ENCODE measurements at places on chromosomes 1 and 21.

DNA sequence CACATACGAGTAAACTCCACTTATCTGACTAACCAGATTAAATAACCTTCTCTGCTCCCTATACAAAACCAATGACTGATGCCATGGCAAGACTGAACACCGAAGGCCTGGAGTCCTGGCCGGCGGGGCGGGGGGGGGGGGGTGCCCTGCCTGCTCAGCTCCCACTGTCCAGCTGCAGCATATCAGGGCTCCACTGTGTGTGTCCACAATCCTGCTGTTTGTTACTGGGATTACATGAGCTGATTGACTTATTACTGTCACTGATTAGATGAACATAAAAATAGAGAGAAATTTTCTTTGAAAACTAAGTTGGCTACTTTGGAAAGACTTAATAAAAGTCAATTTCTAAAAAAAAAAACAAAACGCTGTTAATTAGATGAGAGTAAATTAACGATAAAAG, 24.9 kb downstream of the TMEM63A start:
- no peak for DNase-seq

GRCh38 chr1:200561856-200562214, 58.7 kb downstream of the KIF14 start:
- DNase-seq: no peak

DNA sequence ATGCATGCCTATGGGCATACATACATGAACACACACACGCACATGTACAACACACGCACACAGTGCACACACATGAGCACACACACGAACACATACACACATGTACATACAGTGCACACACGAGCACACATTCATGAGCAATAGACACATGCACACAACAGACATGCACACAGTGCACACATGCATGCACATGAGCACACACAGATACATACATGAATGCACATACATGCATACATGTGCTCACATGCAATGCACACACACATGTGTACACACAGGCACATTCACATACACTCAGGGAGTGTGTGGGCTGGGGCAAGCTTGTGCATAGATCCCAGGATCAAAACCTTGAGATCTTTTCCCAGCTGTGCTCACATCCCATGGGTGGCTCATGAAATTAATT, 18.9 kb downstream of the CRYAA start:
- no peak for DNase-seq

DNA sequence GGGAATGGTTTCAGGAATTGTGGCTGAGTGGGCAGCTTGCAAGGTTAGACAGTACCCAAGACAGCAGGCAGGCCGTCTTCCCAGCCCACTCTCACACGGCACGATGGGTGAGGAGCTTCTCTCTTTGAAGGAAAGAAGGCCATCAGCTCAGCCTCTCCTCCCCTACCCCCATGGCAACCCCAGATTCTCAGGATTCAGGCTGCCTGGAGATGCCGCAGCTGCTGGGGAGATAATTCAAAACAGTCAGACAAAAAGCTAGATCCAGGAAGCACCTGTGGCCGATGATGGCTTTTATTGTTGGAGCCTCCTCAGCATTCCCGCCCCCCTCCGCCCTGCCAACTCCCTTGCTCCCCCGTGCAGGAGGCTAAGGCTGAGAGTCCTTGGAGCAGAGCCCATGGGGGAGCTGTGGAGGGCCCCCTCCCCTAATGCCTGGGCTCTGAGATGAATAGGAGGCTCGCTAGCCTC, 220.5 kb downstream of the TRABD2B start:
- no peak for DNase-seq

DNA sequence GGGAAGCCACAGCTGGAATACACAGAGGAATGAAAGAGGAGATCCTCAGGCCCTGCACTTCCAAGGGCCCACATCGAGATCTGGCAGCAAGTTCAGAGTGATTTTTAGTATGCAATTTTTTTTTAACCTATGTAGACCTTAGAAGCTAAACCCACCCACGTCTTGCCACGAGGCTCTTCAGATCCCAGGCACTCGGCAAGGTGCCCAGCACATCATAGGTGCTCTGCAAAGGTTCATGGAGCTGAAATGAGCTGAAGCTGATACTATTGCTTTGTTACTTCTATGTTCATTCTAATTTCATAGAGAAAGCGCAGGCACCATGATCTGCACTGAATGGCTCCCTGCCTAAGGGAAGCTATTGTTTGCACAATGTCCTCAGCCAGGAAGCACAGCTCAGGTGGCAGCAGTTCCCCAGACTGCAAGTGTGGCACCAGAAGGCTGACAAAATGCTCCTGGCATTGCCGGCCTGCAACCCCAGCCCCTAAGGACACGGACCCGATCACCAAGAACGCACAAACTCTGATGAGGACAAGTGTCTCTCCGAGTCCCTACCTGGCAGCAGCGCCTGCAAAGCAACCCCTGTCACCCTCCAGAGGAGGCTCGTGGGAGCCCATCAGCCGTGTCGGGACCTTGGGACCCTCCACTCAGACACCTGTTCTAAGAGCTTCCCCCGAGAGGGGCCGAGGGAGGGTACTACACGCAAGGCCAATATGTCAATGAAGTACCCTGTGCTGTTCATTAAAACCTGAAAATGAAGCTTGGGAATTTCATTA, 264.2 kb downstream of the NPHP4 start:
- DNase-seq: no peak

- peak; percentile 17 for DNase-seq
Observed at GRCh38 chr1:2046174-2046917, 3.9 kb upstream of the PRKCZ start.
